AML-193 (cell line): ENCODE measurements at places on chromosomes 7 and 10.
A peak's percentile ranks its signal among the peaks of the same experiment; 100 is the strongest.

- DNase-seq, result no peak
Observed at GRCh38 chr7:141366091-141366621, 185.1 kb upstream of the AGK start.

- peak; percentile 3 for DNase-seq
Observed at GRCh38 chr10:57579926-57580325, 687.8 kb downstream of the IPMK start.

DNA sequence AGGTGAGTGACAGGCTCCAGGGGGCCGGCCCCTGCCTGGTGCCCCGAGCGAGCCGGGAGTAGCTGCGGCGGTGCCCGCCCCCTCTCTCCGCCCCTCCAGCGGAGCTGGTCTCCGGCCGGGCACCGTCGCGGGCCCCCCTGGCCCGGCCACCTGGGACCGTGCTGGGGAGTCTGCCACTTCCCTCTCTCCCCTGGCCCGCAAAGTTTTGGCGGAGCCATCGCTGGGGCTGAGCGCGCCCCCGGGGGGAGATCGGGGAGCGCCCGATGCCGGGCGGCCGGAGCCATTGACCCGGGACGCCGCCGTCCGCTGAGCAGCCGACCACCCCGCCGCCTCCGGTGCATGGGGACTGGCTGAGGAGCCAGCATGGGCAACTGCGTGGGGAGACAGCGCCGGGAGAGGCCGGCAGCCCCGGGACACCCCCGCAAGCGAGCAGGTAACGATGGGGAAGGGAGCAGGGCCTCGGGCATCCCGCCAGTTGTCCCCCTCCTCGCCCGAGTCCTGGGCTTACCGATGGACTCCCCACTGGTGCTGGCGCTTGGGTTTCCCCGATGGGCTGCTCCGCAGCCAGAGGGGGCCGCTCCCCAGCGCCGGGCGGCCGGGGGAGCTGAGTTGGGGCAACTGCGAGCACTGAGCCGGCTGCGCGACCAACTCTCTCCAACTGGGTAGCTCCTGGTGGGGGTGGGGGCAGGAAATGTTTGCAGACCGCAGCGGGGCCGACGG is at the start of gene UBTD1:
UBTD1 (plus strand) TSS at position 84 of the 720 bp plus-strand sequence; CDS start at position 364, 280 bp downstream.
- no peak for DNase-seq

GRCh38 chr7:80656029-80656428 is 17.6 kb downstream of the CD36 start:
- no peak for DNase-seq

DNA sequence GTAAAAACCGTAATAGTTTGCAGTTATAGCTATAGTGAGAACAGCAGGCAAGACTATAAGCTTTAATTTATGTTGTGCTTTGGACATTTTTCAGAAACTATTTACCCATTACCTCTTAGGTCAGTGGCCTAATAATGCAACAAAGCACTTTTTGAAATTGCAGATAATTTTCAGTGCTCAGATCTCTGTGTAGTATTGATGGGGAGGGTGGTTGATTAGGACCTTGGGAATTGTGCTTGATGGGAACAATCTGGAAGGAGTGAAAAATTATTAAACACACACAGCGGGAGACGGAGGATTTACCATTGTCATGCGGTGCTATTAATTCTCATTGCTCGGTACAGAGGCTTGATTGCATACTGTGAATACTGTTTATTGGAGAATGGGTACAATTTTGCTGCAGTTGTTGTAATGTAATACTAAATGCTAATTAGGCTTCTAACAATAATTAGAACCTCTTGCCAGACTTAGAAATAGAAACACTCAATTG is 304.8 kb downstream of the LRMDA start:
- DNase-seq, result no peak

DNA sequence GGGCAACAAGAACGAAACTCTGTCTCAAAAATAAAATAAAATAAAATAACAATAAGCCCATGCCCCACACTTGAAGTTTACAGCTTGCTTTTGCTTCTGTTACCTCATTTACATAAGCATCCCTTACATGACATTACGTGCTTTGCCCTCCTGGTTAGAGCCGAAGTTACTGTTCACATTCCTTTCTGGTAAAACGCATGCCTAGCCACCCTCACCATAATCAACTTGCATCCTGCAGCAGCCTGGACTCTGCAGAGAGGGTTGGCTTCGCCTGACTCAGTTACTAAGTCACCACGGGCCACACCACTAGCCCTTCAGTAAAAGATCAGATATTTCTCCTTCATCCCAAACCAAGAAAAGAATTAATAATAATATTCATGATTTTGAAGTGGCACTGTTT is 736.0 kb upstream of the AUTS2 start:
- DNase-seq, result no peak

DNA sequence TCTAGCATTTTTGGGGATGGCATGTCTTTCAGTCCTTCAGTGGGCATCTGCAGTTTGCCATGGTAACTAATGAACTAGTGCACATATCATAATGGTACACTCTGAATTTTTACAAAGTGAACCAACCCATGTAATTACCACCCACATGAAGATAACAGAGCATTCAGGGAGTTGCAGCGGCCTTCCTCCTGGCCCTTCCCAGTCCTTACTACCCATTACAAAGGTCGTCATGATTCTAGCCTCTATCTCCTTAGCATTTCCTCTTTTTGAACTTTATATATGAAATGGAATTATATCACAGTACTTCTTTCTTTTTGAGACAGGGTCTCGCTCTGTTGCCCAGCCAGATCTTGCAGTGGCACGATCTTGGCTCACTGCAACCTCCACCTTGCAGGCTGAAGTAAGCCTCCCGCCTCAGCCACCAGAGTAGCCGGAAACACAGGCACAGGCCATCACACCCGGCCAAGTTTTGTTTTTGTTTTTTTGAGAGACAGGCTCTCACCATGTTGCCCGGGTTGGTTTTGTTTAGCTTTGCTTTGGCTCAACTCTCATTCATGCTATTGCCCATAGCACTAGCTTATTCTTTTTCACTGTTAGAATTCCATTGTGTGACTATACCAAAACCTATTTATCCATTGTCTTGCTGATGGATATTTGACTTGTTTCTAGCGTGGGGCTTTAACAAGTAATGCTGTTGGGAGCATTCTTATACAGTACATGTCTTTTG is 79.2 kb downstream of the APBB1IP start:
- no peak for DNase-seq

DNA sequence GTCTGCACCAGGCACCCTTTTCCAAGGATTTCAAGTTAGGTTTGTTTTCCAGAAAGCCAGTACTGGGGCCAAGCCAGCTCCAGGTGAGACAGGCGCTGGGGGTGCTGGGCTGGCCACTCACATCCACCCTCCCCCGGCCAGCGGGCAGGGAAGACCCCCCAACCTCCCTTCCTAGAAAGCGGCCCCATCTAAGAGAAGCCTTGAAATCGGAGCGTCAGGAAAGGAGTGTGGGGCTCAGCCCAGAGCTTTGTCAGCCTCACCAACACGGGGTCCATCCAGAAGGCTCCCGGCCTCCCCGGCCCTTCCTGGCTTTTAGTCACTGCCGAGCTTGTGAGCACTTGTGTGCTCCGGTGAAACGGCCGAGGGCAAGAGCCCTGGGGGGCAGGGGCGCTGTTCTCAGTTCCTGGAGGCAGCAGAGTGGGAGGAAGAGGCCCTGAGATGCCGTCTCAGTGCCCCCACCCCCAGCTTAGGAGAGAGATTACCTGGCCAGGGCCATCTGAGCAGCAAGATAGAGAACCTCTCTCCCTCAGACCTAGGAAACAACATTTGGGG is 39.6 kb downstream of the PDGFA start:
- no peak for DNase-seq

- no peak for DNase-seq
Observed at GRCh38 chr10:86446440-86446839, 75.2 kb downstream of the WAPL start.

DNA sequence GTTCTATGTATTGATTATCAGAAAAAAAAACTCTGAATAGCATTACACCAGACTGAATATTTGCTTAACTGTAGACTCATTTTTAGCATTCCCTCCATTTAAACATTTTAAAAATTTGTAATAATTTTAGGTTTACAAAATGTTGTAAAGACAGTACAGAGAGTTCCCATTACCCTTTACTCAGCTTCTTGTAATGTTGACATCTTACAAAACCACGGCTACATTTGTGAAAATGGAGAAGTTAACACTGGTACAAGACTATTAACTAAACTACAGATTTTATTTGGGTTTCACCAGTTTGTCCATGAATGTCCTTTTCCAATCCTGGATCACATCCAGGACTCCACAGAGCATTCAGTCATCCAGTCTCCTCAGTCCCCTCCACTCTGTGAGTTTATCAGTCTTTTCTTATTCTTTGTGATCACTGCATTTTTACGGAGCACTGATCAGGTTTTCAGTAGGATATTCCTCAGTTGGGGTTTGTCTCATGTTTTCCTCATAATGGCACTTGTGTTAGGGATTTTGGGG is 130.0 kb upstream of the EEPD1 start:
- peak; percentile 59 for DNase-seq

DNA sequence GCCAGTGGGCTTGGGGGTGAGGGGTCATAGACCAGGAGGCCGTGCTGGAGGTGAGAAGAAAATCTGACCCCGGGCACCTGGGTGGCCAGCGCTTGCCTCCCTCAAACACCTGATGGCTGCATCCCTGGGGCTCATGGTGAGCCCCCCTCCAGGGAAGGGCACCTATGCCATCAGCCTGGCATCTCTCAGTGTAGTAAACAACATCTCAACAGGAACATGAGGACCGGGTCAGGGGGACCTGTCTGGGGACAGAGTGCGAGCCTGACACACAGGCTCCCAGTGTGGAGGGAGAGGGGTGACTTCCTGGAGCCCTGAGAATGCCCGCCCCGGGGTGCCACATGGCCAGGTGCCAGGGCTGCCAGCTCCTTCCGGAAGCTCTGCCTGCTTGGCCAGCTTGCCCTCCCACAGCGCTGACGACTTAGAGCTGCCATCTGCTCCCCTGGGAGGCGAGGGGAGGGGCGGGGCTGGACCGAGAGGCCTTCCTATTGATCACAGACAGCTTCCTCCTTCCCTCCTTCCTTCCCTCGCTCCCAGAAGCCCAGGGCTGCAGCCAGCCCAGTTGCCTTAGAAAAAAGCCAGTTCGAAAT is 12.3 kb downstream of the STX1A start:
- DNase-seq, result no peak

GRCh38 chr10:78656417-78657162 is 412.2 kb upstream of the ZMIZ1 start:
- DNase-seq, result no peak

GRCh38 chr10:103733045-103733419 is 122.3 kb downstream of the SH3PXD2A start:
- no peak for DNase-seq

- DNase-seq, result no peak
Observed at GRCh38 chr7:18513343-18513742, 17.8 kb downstream of the HDAC9 start.

GRCh38 chr7:137747359-137748031 is 99.3 kb downstream of the DGKI start:
- no peak for DNase-seq

DNA sequence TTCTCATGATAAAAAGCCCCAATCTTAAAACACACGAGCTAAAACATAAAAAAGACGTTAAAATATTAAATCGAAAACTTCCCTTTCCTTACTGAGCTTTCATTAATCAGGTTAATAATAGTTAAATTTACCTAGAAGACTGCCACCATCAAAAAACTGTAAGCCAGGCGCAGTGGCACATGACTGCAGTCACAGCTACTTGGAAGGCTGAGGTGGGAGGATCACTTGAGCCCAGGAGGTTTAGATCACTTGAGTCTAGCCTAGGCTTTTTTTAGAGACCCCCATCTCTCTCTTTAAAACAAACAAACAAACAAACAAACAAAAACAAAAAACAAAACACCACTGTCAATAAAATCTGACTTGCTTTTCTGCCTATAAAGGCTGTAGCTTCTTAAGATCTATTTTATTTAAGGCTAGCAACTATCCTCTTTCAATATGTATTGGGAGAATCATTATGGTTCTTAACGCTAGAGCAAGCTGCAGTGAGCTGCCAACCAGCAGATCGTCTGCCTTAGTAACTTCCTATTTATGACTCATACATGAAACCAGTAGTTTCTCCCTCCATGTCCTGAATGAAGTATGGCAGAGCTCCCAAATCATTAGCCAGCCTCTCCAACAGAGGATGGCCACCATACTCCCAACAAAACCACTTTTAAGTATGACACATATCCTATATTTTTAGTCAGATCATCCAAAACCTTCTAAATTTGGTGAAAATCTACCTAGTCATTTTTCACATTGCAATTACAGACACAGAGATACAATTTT is 163.7 kb downstream of the SRPK2 start:
- DNase-seq, result peak; percentile 70

GRCh38 chr7:148732862-148733261 is 34.2 kb downstream of the CUL1 start:
- DNase-seq, result no peak

GRCh38 chr7:12102126-12102525 is 109.0 kb upstream of the TMEM106B start:
- DNase-seq, result no peak

GRCh38 chr10:18683427-18683826 is 24.2 kb downstream of the ARL5B start:
- DNase-seq, result no peak

- no peak for DNase-seq
Observed at GRCh38 chr10:47114680-47115186, 185.3 kb upstream of the GDF10 start.

GRCh38 chr7:131845573-131846314 is 289.3 kb upstream of the PODXL start:
- no peak for DNase-seq

GRCh38 chr10:102610441-102610887 is 33.8 kb upstream of the TRIM8 start:
- DNase-seq, result no peak

- DNase-seq, result peak; percentile 84
Observed at GRCh38 chr7:77188731-77189437, 10.7 kb downstream of the FGL2 start.

- DNase-seq, result no peak
Observed at GRCh38 chr7:75920431-75921161, 5.6 kb downstream of the POR start.

DNA sequence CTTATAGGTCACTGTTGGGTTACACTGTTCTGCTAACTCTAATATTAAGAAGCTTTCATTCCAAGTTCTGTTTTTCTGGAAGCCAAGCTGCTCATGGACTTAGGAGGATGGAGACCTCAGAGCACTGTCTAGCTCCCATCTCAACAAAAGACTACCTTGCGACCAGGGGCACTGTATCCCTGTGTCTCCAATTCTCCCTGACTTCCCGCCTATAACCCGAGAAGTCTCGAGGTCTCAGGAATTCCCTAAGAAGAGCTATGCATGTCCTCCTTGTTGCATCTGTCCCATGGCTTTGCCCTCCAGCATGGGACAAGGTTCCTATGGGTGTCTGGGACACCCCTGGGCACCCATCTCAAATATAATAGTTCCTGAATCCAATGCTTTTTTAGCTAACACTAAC is 31.2 kb downstream of the BTBD16 start:
- DNase-seq, result no peak

- no peak for DNase-seq
Observed at GRCh38 chr7:157573244-157573643, 236.4 kb downstream of the DNAJB6 start.

DNA sequence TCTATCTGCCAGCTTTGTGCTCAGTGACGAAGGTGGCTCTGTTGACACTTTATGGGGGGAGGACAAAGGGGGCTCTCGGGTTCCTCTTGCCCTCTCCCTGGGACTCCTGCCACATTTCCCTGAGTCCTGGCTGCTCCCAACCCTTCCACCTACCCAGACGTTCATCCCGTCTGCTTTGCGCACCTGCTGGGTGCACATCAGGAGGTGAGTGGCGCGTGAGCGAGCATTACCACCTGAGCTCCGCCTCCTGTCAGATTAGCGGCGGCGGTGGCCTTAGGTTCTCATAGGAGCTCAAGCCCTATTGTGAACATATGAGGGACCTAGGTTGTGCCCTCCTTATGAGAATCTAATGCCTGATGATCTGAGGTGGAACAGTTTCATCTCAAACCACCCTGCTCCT is 137.2 kb downstream of the DYNC2I1 start:
- DNase-seq, result no peak
